ENCODE measurements at places on chromosomes 3 and 15.

GRCh38 chr3:15315003-15315402 lies 17.4 kb downstream of the SH3BP5 start:
- peak; percentile 57 for DNase-seq

DNA sequence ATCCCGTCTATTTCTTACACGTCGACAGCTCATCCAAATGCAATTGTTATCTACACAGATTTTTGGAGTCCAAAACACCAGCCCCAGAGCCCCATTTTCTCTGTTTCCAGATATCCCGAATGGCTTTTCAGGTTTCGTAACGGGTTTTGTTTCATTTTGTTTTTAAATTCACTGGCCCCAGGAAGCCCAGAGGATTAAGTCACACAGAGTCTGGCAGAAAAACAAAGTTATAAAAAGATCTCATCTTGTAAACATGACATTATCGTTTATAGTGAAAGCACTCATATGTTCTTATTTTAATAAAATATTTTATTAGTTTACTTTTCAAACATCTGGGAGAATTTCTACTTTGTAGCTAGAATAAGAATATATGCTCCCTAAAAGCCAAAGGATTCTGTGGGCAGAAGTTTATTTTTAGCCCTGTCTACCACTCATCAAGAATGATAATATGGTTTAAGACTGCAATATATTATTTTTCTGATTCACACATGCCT lies 149.3 kb upstream of the SLC2A2 start:
- no peak for DNase-seq

- no peak for DNase-seq
Observed at GRCh38 chr3:37592328-37592727, 269.4 kb upstream of the CTDSPL start.

- no peak for DNase-seq
Observed at GRCh38 chr3:112038863-112039262, 4.3 kb downstream of the TMPRSS7 start.

GRCh38 chr3:123092243-123092642 lies 25.4 kb downstream of the PDIA5 start:
- DNase-seq: no peak

GRCh38 chr3:23979569-23979968 lies 34.5 kb downstream of the NR1D2 start:
- no peak for DNase-seq

DNA sequence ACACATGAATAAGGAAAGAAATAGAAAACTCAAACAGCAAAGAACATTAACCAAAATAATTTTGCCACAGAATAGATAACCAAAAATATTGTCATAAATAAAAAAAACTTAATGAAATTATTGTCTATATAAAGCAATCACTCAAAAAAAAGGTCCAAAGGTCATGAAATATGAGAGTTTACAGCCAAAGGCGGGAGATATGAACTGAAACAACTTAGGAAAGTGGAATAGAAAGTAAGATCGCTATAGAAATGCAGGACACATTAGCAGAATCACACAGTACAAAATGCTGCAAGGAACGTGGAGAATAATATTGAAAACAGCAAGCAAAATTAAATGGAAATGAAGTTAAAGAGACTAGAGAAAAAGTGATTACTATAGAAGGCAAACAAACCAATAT lies 375.0 kb upstream of the ARHGEF26 start:
- no peak for DNase-seq

DNA sequence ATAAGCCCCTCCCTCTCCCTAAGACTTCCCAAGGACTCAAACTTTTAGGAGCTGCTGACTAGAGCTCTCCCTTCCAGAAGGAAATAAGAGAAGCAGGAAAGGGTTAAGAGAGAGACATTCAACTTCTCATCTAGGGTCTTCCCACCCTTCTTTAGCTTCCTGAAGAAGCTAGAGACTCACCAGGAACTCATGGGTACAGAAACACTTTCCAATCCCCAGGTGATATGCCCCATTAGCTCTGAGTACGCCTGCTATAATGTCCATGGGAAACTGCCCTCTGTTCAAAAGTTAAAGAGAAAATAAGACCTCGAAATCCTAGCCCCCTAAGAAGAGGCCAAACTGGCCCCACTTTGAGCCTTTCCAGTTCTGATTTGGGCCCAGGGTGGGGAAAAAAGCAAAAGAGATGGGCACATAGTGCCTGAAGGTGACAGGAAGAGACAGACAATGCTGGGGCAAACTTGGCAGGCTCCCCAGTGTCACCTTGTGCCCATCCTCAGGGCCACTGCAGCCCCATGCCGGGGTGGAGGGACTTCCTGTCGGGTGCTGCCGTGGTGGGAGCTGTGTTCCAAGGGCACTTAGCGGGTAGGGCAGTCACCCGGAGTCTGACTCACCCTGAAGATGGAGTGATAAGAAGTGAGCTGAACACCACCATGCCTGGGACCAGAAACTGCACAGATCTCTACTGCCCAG lies 29.5 kb downstream of the CCDC12 start:
- DNase-seq: no peak

DNA sequence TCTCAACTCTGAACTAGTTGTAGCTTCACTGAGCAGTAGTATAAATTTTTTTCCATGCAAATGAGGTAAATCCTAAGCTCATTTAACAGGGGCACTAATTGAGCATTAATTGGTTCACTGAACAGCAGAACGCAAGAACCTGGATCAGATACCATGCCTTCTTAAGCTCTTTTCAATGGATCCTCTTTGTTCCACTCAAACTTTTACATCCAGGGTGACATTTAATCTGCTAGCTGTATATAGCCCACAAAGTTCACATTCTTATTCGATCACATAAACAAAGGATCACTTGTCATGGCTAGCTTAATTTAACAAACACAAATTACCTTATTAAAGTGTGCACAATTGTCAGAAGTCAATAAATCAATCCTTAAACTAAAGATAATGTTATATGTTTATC lies 281.6 kb downstream of the CNTN6 start:
- no peak for DNase-seq

- DNase-seq: no peak
Observed at GRCh38 chr15:73075160-73075859, 23.0 kb downstream of the NEO1 start.

Measured in Kasumi-1 (cell line).